HCT116 (cell line): ENCODE measurements at places on chromosomes 6 and 20.

- DNase-seq = no peak
Observed at GRCh38 chr20:33233129-33233774, 2.5 kb upstream of the BPIFA1 start.

- DNase-seq = no peak
Observed at GRCh38 chr6:151109361-151109760, 130.4 kb upstream of the AKAP12 start.

GRCh38 chr6:111601886-111602285 lies 3.8 kb downstream of the TRAF3IP2 start:
- no peak for DNase-seq

- peak; percentile 44 for DNase-seq
Observed at GRCh38 chr20:4601630-4602296, 119.9 kb upstream of the PRND start.

GRCh38 chr6:3665608-3666007 lies 85.9 kb downstream of the PXDC1 start:
- no peak for DNase-seq

DNA sequence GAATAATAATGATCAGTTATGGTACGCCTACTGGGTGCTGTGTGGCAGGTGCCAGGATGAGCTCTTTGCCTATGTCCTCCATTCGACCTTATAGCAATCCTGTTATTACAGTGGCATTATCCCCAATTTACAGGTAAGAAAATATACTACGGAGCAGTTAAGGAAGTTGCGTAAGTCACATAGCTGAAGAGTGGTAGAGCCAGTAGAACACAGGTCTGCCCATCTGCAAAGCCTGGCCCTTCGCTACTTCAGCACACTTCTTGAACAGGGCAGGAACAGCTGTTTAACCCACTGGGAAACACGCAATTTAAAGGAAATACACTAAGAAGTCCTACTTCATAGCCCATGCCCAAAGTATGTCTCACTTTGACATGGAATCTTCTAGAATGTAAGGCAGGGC lies 91.8 kb downstream of the PXDC1 start:
- DNase-seq = no peak

DNA sequence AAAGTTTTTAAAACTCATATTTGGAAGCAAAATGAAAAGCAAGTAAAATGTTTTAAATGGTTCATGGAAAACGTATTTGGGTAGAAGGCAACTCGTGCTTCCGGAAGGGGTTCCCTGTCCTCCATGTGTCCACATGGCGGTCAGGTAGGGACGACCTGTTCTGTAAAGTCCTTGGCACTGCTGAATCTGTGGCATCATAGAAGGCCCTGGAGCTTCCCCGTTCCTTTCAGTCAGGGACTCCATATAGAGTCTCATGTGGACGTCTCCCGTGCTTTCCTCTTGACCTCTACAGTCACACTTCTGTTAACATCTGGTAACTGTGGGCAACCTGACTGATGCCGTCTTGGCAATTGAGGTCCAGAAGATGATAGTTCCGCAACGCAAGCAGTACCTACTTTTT lies 11.4 kb downstream of the DYNLT1 start:
- no peak for DNase-seq

DNA sequence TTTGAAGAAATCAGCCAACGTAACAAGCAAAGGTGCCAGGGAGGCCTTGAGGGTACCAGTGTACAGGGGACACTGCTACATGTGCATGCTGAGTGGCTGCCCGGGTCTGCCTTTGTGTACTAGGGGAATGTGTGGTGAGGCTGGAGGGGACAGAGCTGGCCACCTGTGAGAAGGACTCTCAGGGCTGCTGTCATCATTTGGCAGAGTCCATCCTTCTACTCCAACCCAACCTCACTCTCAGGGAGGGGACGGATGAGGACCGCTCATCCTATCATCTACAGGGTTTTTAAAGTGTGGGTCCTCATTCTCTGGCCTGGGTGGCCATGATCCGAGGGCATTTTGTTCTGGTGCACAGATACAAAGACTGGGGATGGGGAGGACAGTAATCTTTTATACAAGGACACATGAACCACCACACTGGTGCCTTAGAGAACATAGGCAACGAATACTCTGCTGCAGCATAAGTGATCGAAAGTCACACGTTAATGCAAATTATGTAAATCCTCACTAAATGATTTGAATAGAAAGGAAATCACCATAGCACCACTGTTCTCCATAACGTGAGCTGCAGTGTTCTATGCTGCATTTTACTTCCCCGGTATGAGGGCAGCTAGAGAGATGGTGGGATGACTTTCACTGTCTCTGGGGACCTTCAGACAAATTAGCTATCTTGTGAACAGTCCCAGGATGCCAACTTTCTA lies 181.4 kb downstream of the GMPR start:
- no peak for DNase-seq

GRCh38 chr6:89959883-89960282 lies 65.6 kb downstream of the GJA10 start:
- no peak for DNase-seq

- DNase-seq = no peak
Observed at GRCh38 chr20:58909585-58909984, 57.1 kb downstream of the GNAS start.

DNA sequence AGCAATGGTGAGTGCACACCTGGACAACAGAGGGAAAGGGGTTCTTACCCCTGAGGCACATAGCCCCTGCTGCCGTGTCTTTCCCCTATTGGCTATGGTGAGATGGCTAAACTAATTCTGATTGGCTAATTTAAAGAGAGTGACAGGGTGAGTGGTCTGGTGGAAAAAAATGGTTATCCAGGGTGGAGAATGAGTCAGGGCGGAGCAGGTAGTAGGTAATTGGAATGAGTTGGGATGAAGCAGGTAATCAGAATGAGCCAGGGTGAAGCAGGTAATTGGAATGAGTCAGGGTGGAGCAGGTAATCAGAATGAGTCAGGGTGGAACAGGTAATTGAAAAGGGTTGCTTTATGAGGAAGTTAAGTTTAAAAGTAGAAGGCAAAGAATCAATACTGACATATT lies 200.3 kb downstream of the EYA4 start:
- DNase-seq = no peak

DNA sequence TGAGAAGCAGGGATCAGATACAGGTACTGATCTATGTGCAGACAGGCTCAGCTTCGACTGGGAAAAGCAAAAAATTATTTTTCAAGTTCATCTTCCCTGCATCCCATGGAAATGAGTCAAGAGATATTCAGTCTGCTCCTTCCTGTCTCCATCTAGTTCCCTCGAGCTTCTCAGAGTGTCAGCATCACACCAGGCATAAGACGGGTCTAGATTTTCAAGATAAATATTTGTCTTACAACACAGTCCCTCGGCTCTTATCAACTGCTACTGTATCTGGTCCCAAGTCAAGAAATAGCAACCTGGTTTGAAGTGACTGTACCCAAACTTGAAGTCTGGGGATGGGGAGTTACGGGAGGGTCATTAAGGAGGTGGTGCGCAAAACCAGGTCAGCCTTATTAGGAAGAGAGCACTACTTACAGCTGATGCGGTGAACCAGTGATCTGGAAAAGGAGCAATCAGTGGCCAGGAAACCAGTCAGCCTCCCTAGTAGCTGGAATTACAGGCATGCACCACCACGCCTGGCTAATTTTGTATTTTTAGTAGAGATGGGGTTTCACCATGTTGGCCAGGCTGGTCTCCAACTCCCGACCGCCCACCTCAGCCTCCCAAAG lies 29.7 kb downstream of the ZMYND8 start:
- DNase-seq = no peak

GRCh38 chr6:72623808-72624207 lies 1.9 kb downstream of the KCNQ5 start:
- DNase-seq = no peak

- DNase-seq = no peak
Observed at GRCh38 chr6:43993881-43994523, 133.2 kb downstream of the MRPL14 start.

- DNase-seq = no peak
Observed at GRCh38 chr6:15906420-15907016, 222.4 kb upstream of the MYLIP start.

DNA sequence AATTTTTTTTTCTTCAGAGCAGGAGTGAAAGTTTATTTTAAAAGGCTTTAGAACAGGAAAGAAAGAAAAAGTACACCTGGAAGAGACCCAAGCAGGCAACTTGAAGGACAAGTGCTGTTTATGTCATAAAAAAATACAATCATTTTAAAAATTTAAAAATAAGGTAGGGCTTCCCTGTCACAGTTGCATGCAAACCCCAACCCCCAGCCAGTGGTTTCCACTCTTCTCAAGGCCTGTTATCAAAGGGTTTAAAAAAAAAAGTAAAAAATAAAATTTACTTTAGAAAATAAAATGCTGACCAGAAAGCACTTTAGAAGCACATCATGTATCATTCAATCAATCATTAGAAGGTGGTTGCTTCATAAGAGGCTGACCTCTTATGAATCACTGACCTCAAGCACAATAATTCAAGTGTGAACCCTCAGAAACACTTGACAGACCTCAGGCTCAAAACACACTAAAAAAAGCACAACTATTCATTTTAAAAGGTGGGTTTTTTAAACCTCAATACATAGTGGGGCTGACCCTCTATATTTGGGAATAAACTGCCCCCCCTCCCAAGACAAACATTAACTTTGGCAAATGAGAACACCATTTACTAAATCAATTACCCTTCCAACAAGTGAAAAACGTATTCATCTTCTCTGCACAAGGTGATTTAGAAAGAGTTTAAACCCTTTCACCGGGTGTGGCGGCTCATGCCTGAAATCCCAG lies 15.6 kb downstream of the ILRUN start:
- peak; percentile 27 for DNase-seq

GRCh38 chr6:10256113-10256690 lies 158.7 kb downstream of the TFAP2A start:
- DNase-seq = peak; percentile 7

DNA sequence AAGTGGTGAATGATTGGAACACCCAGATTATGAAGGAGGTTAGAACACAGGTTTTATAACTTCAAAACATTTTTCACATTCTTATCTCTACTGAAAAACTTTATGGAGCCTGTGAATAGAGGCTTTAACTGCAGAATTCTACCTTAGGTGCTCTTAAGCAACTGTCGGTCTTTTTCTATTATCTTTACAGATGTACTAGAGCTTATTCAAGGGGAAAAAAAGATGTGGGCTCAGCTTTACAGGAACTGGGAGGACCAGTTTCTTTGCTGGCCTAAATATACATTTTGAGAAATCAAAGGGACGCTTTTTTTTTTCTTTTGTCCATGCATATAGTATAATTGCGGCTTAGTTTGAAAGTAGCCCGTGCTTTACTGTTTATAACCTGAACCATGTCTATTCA lies 58.9 kb downstream of the UST start:
- DNase-seq = no peak

DNA sequence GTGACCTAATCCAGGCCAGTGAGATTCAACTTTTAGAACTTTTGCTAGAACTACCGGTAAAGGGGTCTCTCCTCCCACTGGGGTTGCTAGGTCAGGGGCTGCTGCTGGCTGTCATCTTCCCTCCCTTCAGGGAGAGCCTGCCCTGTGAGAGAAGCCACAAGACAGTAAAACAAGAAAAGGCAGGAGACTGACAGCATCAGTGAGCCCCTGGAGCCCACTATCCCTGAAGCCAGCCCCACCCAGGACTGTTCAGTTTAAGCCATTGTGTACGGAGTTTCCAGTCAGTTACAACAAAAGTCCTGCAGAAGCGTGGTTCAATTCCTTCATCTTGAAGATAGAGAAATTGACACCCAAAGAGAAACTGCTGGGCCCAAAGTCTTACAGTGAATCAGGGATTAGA lies 7.9 kb upstream of the BMP7 start:
- DNase-seq = no peak

DNA sequence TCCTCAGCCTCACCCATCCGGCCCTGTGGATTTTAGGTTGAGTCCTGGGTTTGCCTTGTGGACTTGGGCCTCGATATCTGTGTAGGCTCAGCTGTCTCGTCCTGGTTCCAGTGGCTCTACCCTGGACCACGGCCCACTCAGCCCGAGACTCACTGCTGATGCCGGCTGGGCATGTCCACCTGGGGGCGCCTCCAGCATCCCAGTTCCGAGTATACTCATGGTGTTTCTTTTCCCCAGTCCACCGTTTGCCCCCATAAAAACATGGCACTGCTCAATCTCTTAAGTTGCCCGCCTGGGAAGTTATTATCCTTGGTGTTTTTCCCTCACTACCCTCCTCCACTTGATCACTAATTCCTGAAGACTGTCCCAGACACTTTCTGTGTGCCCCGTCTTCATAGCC lies 99.1 kb downstream of the ARID1B start:
- DNase-seq = no peak

GRCh38 chr6:3534599-3534998 lies 77.7 kb upstream of the SLC22A23 start:
- no peak for DNase-seq

- no peak for DNase-seq
Observed at GRCh38 chr20:60054716-60055634, 96.8 kb downstream of the CDH26 start.

GRCh38 chr6:15796130-15796771 lies 133.4 kb upstream of the DTNBP1 start:
- DNase-seq = no peak

GRCh38 chr6:63734923-63735322 lies 99.3 kb downstream of the PHF3 start:
- DNase-seq = no peak

GRCh38 chr6:167134448-167135328 lies 11.8 kb downstream of the CCR6 start:
- no peak for DNase-seq

DNA sequence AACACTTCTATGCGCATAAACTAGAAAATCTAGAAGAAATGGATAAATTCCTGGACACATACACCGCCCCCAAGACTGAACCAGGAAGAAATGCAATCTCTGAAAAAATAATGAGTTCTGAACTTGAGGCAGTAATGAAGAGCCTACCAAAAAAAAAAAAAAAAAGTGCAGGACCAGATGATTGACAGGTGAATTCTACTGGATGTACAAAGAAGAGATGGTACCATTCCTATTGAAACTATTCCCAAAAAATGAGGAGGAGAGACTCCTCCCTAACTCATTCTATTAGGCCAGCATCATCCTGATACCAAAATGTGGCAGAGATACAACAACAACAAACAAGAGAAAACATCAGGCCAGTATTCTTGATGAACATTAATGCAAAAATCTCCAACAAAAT lies 22.7 kb downstream of the HLA-C start:
- DNase-seq = no peak

DNA sequence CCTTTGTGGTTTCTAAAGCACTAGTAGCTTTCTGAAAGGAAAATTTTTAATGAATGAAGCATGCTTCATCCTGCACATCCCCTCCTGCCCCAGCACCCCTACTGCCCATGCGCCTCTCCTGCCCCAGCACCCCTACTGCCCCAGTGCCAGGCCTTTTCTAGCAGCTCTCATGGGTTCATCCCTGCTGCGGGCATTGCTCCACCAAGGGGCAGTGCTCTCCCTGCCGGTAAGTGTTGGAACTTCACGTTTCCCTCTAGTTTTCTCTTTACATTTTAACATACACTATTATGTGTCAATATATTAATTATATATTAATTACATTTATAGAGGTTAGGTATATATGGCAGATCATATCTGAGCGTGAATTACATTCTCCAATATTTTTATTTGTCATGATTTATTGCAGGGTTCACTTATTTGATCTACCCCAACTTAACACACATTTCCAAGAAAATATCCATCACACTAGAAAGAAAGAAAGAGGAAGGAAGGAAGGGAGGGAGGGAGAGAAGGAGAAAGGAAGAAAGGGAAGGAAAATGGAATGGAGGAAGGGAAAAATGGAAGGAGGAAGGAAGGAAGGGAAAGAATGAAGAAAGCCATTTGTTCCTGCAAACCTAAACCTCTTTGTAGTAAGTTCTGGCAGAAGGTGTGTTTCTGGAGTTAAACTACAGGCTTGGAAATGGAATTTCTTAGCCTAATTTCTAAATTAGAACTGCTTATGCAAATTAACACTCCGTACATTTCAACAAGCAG lies 46.8 kb downstream of the CEP43 start:
- DNase-seq = no peak
